ENCODE measurements at places on chromosomes 3 and 15.
A peak's percentile ranks its signal among the peaks of the same experiment; 100 is the strongest.

DNA sequence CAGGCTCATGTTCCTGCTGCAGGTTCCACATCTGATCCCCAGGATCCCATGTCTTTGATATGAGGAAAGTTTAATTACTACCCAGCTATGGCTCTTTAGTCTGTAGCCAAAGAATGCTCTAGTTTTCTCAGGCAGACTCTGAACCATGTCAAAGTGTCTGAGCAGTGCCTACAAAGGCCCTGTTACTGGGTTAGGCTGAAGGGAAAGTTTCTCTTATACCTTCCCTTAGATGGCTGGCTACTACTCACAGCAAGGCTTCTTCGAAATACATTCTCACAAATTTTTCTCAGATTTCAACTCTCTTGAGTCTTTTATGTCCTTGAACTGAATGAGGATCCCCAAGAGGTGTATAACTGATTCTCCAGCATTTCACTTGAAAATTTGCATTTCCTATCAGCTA is 102.4 kb downstream of the NR1D2 start:
- no peak for DNase-seq

DNA sequence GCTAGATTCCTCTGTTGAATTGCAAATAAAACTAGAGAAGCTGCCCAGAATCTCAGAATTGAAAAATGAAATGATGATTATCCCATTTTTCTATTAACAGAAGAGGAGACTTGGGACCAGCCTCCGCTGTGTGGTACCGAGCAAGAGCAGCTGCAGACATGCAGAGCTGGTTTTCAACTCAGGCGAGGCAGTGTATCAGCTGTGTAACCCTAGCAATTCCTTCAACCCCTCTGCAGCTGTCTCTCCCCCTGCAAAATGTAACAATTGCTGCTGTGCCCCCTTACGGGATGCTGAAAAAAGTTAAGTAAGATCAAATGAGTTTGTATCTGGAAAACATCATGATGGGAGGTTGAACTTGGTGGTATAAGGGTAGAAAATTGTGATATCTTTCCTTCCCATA is 98.5 kb upstream of the C3orf80 start:
- DNase-seq, result no peak

DNA sequence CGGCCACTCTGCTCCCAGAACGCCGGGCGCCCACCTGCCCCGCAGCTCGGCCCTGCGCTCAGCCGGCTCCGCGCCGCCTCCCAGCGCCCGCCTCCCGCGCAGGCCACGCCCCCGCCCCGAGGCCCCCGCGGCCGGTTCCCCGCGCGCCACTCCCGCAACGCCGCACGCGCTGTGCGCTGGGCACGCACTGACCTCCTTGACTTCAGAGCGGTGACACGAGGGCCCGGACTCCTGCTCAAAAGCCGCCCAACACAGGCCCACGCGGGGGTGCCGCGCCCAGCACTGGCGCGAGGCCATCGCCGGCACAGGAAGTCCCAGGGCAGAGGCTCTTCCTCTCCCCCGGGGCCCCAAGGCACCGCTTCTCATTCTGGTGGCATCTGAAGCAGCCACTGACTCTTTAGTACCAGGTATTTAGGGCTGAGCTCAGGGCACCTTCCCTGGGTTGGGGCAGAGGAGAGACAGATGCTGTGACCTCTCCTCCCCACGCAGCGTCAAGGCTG is 12.4 kb downstream of the TNK2 start:
- DNase-seq, result peak; percentile 79

- DNase-seq, result no peak
Measured at GRCh38 chr15:80242802-80243201, 9.2 kb downstream of the CTXND1 start.

GRCh38 chr3:101892648-101893047 is 43.3 kb downstream of the NFKBIZ start:
- DNase-seq, result no peak

DNA sequence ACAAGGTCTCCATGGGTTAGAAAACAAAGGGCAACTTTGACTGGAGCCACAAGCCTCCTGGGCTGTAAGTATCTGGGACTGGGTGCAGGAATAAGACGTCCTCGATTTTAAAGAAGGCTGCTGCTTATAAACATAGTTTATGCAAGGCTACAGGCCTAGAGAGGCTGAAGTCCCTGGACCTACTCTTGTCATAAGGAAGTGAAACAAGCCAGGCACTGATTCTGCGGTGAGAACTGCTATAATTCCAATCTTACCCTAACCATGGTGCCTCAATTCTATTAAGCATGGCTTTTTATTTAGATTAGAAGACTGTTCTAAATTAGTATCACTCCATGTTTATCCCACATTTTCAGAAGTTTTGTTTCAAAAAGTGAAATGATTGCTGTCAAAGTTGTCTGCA is 777.6 kb downstream of the PLOD2 start:
- no peak for DNase-seq

GRCh38 chr3:197407053-197407452 is 108.6 kb upstream of the DLG1 start:
- peak; percentile 3 for DNase-seq

GRCh38 chr3:4551051-4551711 is 58.0 kb downstream of the ITPR1 start:
- no peak for DNase-seq

DNA sequence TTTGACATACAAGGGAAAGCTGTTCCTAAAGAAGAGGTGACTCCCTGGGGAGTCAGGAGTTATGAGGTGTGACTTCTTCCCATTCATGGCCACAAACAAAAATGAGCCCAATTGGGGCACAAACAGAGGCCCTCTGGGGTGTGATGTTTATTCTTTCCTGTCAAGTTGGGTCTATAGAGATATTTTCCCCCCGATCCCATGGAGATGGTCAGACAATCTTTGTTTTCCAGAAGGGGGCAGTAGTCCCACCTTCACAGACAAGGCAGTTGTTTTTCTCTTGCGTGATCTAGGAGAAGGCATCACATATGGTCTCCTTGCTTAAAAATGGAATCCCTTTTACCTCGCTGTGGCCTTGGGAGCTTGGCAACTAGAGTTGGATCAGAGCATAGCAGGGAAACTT is 110.3 kb downstream of the MFSD1 start:
- no peak for DNase-seq

DNA sequence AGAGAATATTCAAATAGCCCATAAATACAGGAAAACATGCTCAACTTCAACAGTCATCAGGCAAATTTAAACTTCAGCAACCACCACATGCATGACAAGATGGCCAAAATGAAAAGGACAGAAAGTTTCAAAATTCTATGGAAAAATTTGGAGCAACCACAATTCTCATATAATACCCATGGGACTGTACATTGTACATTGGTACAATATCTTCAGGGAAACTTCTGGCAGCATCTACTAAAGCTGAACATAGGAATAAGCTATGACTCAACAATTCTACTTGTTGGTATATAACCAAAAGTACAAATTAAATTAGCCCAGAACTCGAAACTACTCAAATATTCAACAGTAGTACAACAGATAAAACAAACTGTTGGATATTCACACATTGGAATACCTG is 847.6 kb downstream of the TBL1XR1 start:
- DNase-seq, result no peak

GRCh38 chr3:5103743-5104142 is 18.3 kb upstream of the ARL8B start:
- DNase-seq, result no peak

DNA sequence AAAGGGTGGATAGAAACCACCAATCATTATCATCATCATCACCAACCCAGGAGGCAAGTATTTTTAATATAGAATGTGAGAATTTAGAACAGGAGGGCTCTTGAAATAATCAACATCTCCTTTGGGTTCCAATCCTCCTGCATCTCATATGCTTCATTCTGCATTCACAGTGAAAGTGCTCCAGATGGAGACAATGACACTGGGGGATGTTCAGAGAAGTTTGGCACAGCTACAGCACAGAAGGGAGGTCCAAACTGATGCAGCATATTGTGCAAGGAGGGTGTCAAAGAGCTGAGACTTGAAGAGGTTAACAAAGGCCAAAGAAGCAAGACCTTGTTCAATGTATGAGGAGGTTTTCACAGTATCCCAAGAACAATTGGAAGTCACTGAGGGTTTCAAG is 767.1 kb downstream of the NTRK3 start:
- DNase-seq, result no peak

GRCh38 chr15:61459785-61460707 is 230.9 kb upstream of the RORA start:
- DNase-seq, result no peak

DNA sequence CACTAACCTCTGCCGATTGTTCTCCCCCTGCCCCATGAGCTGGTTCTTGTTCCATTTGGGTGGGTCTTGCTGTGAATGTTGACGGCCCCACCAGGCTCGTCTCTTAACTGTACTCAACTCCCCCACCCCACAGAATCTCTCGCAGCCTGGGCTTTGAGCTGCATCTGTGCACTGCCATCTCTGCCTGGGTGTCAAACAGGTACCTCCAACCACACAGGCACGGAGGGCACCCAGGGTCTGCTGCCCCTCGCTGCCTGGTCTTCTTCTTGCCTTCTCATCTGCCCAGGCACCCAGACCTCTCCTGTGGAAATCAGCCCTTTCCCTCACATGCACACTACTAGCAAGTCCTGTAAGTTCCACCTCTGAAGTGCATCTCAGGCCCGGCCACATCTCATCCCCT is 10.1 kb downstream of the TLR9 start:
- DNase-seq, result no peak

- peak; percentile 32 for DNase-seq
Measured at GRCh38 chr3:125403789-125404188, 28.7 kb upstream of the ZNF148 start.

GRCh38 chr3:150681057-150681456 is 22.7 kb downstream of the ERICH6 start:
- no peak for DNase-seq

GRCh38 chr15:99434506-99435112 is 131.2 kb upstream of the MEF2A start:
- no peak for DNase-seq

DNA sequence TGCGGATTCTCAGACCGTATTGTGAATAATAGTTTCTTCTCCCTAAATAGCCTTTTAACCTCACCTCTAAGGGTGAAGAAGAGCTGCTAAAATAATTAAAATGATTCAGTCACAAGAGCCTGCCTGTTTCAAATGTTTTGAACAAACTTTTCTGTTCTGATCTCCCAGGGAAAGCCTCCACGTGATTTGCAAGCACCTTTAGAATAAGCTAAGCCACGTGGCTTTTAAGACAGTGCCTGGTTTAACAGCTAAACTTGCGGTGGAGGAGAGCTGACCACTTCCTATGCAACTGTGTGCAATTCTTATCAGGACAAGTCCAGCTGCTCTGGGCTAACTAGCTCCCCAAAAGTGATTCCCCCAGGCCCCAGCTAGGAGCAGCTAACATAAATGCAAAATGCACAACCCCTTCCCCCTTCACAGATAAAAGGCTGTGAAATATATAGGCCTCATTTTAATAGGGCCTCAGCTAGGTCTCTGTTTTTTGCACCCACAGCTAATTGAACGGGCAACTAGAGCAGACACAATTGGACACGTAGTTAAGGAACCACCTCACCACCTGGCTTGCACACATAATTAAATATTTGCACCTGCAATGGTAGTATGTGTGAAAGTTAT is 401.2 kb upstream of the NR2F2 start:
- no peak for DNase-seq

DNA sequence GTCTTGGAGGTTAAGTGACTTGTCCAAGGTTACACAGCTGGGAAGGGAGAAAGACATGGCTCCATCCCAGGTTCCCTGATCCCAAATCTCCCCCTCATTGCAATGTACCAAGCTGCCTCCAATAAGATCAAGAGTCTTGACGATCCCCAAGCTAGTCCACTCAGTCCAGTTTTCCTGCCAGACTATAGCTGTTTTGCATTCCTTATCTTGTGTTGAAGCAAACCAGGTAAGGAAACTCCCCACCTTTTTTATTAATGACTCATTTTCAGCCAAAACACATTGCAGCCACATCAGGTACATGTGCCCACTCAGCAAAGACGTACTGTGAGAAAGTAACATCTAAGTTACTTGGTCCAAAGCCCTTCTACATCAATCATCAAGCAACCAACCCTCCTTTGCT is 41.9 kb downstream of the LIPC start:
- peak; percentile 38 for DNase-seq

DNA sequence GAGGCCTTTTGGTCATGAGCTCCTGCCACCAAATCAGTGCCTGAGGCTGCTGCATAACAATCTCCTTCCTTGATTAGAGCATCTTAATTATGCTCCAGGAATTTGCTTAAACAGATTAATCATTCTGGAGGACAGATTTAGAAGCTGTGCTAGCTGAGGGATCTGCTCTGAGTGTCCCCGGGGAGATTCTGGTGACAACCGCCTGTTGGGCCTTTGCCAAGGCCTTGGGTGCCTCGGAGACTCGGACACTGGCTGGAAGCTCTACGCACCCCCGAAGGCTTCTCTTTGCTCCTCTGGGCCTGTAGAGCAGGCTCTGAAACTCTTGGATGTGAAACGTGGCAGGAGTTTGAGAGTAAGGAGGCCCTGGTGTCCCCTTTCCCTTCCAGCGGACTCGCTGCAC is 264.1 kb downstream of the CD47 start:
- no peak for DNase-seq

DNA sequence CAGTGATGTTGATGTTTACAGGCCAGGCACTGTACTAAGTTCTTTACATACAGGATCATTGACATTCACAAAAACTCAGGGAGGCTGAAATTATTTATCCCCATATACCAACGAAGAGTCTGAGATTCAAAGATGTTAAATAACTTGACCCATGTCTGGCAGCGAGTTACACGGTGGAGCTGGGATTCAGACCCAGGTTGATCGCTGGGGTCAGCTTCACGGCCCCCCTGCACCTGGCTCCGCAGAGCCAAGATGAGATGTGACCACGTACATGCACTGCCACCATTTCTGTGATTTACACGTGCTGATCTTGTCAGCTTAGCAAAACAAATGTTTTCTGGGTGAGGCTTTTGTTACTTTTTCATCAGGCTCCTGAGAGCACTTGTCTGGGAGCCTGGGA is 109.8 kb downstream of the EEFSEC start:
- no peak for DNase-seq

GRCh38 chr15:93943586-93943985 is 287.8 kb upstream of the MCTP2 start:
- no peak for DNase-seq

GRCh38 chr3:82236257-82236656 is 474.8 kb upstream of the GBE1 start:
- no peak for DNase-seq

Measured in AG08396 (cell line).